Left forelimb (tissue), 1 donor: ENCODE measurements at places on chromosomes 2 and 18.

DNA sequence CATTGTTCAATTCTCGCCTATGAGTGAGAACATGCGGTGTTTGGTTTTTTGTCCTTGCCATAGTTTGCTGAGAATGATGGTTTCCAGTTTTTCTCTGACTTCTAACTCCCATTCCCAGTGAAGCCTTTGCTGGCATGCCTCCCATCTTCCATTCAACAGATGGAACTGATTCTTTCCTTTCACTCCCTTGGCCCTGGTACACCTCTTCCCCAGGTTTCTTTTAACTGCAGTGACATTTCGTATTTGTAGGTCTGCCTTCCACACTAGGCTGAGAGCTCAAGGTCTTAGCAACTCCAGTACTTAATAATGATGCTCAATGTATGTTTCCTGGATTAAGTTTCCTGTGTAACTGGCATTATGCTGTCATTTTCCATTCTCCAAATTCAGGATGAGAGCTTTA, 48.5 kb downstream of the GAREM1 start:
- no peak for DNase-seq

- DNase-seq = no peak
Measured at GRCh38 chr18:2060086-2060485, 511.2 kb downstream of the METTL4 start.

DNA sequence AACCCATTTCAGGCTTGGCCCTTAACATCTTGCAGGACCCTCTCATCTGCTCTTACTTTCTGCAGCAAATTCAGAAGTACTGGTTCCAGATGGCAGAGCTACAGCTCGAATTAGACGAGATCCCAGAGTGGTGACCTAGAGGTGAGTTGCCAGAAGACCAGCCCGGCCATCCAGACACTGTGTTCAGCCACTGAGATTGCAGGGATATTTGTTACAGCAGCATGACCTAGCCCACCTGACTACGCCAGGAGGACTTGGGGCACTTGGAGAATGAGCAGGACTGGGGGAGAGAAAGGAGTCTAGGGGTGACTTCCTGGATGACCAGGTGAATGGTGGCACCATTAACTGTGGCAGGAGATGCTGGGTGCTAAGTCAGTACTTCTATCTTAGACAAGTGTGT, 67.2 kb upstream of the ID2 start:
- DNase-seq = no peak

DNA sequence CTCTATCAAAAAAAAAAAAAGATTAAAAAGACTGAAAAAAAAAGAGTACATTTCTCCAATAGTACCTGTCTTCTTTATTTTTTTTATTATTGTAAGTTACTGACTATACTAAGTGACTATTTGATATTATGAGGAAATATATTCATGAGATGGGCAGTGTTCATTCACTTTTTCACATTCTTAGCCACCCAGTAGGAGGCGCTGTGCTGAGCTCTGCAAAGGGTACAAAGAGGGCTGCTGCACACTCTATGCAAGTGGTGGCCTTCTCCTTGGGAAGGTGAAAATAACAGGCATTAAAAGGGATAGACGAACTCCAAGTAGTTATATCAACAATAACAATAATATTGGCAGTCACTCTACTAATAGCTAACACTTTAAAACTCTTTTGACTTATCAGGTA, 1034.9 kb upstream of the FANCL start:
- no peak for DNase-seq
